ENCODE measurements at places on chromosomes 2 and 18.

- DNase-seq: no peak
Measured at GRCh38 chr2:45925026-45925425, 273.6 kb downstream of the PRKCE start.

DNA sequence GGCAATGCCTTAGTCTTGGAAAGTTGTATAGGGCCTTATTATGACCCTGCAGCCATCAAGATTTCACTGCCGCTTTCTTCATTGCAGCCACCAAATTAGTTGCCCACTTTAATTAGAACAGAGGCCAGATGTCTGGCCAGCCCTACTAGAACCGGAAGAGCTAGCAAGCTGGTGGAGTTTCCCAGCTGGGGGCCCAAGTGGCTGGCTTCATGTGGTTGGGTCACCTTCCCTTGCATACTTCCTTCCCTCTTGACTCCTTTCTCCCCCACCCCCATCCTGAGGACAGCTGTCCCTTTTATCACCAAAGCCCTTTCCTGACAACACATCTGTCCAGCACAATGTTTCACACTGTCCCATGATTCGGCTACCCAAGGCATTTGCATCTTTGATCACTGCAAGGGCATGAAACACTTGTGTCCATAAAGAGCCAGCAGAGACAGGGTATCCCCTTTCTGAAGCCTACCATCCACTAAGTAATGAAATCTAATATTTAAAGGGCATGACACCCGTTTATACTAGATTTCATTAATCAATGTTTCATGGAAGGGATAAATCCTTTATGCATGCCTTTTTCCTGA is 187.2 kb downstream of the BCL11A start:
- peak; percentile 53 for DNase-seq

GRCh38 chr2:47073217-47073616 is 81.9 kb downstream of the STPG4 start:
- DNase-seq: no peak

DNA sequence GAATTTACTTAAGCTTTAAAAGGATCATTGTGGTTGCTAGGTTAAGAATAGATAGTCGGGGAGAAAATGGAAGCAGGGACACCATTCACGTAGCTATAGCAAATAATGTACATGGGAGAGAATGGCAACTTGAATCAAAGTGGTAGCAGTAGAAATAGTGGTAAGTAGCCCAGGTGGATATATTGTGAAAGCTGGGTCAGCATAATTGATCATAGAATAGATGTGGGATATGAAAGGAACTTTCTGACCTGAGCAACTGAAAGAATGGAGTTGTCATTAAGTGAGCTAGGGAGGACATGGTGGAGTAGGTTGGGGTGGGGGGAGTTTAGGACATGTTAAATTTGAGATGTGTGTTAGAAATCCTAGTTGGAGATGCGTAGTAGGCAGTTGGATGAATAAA is 2.2 kb downstream of the SGO2 start:
- no peak for DNase-seq

DNA sequence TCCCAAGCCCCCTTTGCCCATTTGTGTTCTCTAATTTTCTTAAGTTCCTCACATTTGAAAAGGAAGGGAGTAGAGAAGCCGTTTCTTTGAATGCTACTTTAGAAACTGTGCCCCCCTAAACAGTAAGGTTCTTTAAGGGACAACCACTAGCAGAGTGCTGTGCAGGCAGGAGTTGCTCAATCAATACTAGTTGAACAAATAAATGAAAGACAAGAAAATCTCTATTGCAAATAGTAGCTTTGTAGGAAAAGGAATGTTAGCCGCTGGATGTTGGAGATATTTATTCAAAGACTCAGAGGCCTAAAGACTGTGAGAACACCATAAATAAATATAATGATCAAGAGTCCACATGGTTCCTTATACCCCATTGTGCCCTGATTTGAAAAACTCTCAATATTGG is 119.8 kb upstream of the SMAD7 start:
- no peak for DNase-seq

All from CD4-positive, alpha-beta T cell treated with Interleukin-15 for 1 hour (primary cell).